Right forelimb (tissue), 1 donor: ENCODE measurements at places on chromosomes 16 and 17.

DNA sequence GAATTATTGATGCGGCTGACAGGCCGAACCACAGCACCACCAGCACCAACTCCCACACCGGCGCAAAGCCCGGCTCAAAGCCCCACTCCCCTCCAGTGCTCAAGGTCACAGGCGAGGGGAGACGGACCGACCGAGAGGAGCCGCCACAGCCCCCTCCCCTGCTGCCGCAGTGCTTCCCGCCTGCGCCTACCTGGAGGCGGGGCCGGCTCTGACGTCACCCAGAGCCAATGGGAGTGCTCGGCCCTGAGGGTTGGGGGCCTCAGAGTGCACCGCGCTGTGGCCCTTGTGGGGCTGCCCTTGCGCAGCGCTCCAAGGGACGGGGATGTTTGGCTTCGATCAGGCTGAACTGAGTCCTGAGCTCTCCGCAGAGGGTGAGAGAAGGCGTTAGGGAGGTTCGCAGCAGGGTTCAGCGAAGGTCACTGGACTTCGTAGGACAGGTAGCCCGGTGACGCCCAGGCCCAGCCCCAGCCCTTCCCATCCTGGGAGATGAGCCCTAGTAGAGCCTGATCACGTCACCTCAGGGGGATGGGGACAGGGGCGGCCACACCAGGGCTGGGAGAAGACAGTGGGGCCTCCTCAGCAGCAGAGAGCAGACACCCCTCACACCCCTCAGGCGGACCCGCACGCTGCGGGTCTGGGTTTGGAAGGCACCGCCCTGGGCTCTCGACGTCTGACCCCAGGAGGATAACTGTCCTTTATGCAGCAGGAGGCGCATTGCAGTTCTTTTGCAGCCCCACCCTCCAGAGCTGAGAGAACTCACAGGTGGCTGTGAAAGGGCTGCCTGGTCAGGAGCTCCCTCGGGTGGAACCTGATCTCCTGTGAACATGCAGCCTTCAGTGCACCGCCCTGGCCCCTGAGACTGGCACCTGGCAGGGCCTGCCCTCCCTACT, 1.5 kb downstream of the NDRG4 start:
- DNase-seq = peak; percentile 69

DNA sequence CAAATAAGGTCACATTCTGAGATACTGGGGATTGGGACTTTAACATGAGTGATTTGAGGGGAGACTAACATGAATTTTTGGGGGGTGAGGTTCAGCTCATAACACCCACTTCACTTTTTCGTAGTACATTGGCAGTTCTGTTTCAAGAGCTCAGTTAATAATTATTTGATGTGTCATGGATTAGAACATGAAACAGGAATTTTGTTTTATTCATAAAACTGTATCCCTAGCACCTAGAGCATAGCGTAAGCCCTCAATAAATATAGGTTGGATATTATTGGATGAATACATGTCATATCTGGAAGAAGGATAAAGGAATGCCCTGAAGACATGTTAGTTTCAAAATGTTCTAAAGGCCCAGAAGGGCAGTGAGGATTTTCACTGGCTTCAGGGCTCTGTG, 119.8 kb downstream of the PRKCA start:
- DNase-seq = no peak

DNA sequence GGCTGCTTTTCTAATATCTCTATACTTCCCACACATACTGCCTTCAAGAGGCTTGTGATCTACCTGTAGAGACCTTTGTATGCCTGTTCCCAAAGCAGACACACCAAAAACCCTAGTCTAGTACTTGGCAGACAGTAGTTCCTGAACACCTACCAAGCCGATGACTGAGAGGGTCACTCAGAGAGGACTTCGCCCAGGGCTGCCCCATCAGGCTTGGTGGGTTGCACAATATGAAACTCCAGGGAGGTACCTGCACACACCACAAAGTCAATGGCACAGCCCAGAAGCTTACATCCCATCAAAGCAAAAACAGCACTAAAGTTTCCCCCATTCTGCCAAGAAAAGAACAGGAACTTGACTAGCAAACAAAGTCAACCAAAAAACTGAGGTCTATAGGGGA, 30.3 kb downstream of the ASPA start:
- DNase-seq = no peak

DNA sequence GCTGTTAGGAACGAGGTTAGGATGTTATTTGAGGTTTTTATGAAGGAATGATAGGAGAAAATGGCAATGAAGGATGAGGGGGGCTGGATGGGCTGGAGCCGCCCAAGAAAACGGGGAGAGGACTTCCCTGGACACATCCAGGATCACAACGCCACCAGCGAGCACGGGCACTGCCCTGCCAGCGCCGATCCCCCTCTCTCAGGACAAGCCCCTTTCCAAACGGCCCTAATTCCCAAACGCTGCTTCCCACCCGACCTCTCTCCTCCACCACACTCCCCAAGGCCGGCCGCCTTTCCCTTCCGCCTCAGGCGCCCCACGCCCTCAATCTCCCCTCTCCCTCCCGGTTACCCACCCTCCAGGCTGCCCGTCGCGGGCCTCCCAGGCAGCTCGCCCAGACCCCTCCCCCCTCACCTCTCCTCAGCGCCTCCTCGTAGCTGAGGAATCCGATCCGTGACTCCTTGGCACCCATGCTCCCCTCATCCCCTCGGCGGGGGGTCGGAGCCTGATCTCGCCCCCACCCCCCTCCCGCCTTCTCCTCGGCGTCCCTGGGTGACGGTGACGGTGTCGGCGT, 377 bp downstream of the USP32 start:
- DNase-seq = no peak

DNA sequence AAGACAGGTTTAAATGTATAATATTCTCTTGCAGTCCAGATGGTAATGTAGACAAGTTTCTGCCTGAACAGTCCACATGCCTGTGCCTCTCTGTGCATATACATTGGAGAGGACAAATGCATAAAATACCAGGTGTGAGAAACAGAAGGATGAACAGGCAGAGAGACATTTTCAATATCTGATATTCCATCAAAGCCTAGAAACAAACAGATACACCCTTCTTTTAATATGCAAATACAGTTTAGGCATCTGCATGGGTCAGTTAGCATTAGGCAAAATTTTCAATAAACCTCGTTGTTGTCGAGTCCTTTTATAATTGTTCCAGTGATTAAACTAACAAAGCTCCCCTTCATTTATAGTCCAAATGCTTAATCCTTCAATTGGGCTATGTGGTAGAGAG, 897 bp downstream of the OMG start:
- no peak for DNase-seq

- peak; percentile 78 for DNase-seq
Observed at GRCh38 chr17:38879878-38880665, 10.2 kb downstream of the LASP1 start.

DNA sequence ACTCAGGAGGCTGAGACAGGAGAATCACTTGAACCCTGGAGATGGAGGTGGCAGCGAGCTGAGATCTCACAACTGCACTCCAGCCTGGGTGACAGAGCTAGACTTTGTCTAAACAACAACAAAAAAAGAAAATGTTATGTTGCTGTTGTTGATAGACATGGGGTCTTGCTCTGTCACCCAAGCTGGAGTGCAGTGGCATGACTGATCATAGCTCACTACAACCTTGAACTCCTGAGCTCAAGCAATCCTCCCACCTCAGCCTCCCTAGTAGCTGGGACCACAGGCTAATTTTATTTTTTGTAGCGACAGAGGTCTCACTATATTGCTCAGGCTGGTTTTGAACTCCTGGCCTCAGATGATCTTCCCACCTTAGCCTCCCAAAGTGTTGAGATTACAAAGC, 20.0 kb downstream of the FBXO47 start:
- no peak for DNase-seq

DNA sequence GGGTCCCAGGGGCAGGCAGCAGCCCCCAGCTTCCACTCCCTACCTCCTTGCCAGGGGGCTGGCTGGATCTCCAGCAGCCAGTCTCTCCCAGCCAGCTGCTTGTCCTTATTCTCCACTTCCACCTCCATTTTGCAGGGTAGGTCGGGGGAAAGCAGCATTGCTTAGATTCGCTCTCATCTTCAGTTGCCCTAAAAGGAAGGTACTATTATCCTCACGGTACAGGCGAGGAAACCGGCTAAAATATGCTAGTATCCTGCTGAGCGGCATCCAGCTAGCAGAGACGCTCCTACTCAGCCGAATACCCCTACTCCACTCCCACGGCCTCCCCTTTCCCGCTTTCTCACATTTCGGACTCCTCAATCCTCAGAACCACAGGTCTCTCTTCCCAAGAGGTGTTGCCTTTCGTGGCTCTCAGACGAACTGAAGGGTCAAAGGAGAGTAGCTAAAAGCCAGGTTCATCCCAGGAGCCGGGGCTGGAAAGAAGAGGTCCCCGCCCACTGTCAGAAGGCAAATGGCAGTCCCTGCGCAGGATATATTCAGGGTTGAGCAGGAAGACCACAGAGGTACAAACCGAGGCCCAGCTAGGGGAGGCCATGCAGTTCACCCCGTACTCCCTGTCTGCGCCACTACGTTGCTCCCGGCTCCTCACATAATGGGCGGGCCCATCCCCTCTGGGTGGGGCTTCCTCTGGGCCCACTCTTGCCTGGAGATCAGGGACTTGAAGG, 1.7 kb upstream of the RAB11FIP4 start:
- DNase-seq = no peak

- DNase-seq = no peak
Observed at GRCh38 chr16:27722892-27723450, 173.0 kb downstream of the KATNIP start.

DNA sequence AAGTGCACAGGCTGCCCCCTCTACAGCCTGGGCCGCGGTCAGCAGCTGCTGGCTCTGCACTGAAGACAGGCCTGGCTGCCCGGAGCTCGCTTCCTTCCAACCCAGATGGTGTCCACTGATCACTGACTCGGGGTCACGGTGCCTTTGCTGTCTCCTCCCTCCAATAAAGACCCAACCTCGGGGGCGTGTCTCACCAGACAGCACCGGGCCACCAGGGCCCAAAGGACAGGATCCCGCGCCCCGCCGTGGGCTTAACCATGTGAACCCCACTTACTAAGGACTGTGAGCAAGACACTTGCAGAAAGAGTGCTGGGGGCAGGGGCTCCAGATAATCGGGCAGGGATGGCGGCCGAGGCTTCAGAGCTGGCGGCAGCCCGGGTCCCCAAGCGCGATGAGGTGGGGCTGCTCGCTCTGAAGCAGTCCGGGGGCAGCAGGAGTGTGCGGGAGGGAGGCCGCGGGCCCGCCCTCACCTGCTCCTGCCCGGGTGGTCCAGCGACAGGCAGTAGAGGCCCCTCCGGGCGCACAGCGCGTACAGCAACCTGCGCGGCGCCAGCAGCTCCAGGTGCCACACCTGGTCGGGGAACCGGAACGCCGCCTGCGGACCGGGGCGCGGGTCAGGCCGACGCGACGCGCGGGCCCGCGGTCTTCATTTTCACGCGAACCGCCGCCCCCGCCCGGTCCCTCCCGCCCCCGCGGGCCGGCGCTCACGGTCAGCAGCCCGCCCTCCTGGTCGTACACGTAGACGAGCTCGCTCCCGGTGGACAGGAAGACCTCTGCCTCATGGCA, 502 bp downstream of the FAAP100 start:
- DNase-seq = no peak

- DNase-seq = no peak
Observed at GRCh38 chr17:48285614-48286013, 144.4 kb downstream of the SKAP1 start.

DNA sequence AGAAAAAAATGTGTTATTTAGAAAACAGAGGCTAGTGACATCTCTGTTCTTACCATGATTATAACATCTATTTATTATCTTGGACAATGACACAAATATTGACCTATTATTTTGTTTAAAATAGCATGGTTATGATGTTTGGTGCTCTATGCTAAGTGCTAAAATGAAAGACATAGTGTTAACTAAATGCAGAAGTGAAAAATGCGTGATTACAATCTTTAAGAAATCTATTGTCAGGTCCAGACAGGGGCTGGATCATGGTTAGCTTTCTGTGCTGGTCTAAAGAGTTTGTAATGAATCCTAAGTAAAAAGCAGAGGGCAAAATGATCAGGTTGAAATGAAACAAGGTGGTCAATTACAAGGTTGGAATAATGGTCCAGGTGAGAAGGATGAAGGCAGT, 622 bp upstream of the KRT28 start:
- DNase-seq = no peak

DNA sequence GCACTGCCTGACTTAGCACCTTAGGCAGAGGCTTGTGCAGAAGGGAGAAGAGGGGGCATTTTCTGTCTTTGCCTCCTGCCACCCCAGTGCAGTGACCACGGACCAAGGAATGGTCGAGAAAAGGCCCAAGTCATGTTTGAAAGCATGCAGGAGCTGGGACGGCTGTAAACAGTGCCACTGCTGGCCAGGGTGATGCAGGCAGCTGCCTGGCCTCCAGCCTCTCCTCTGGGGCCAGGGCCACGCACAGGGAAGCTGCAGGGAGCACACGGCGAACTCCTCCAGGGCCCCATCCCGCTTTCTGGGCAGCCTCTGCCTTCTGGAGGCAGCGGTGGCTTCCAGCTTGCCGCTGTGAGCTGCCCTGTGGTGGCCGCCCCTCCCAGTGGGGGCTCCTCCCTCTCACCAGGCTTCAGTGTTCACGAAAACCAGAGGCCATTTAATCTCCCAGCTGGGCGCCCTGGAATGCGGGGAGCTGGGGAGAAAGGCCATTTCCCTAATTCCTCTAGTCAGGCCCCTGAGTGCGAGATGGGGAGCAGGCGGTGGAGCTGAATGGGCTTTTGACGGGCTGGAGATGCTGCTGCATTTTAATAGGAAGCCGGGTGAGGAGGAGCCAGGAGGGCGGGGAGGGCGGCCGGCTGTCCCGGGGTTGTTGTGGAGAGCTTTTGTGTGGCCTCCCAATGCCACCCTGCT, 28.7 kb upstream of the DNAI2 start:
- DNase-seq = peak; percentile 66

DNA sequence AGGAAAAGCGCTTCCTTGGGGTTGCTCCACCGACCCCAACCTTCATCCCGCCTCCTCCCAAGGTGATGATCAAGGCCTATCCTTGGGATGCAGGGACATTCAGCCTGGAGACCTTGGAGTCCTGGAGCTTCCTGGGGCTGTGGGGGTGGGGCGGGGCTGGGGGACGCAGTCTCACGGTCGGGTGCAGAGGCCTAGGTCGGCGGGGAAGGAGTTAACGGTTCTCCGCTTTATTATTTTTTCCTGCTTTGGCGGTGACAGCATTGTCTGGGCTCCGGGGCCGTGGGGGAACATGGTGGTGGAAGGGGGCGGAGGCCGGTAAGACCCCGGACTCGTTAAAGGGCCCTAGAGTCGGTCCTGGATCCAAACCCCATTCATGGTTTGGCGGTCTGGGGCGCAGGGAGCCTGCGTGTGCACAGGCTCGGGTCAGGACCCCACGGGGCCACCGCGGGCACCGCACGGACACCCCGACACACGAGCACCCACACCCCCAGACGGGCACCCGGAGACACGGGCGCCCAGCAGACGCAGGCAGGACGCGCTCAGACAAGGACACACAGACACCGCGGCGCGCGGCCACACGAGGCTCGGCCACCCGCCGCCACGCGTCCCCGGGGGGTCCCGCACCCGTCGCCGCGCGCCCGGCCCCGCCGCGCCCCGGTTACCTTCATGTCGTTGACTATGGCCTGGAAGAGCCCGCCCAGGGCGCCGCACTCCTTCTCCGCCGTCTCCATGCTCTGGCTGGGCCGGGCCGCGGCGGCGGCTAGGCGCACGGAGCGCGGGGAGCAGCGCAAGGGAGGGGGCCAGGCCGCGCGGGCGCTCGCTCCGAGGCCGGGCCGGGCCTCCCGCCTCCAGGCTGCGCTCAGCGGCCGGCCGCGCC, 554 bp downstream of the MTSS2 start:
- DNase-seq = no peak
